Hippocampal formation (tissue), 2 donors: ENCODE measurements at places on chromosomes 7 and 10.

- no peak for DNase-seq
These were observed 48.5 kb upstream of the MKX start for GRCh38 chr10:27794157-27794556.

GRCh38 chr7:112529521-112529920, 48.7 kb downstream of the LSMEM1 start:
- DNase-seq = no peak

DNA sequence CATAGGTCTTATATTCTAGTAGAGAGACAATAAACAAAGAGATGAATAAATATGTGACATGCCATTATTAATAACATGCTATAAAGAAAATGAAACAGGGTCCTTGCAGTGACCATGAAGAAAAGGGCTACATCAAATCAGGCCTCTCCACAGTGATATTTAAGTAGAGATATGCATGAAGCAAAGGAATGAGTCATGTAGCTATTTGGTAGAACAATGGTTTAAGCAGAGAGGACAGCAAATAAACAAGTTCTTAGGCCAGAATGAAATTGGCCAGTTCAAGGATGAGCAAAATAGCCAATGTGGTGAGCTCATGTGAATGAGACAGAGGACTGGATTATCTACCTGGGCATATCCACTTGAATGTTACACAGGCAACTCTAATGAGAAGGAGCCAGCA, 172.2 kb upstream of the FERD3L start:
- no peak for DNase-seq

GRCh38 chr7:27526611-27527347, 135.9 kb downstream of the HIBADH start:
- DNase-seq = no peak

GRCh38 chr10:224571-224970, 89.3 kb downstream of the ZMYND11 start:
- no peak for DNase-seq

GRCh38 chr7:103349805-103350204, 2.4 kb downstream of the PSMC2 start:
- DNase-seq = no peak

- DNase-seq = no peak
These were observed 624.8 kb upstream of the FZD8 start for GRCh38 chr10:36266923-36267322.
